ENCODE measurements at places on chromosomes 1 and 21. TPM values are rescaled to one million over a fixed set of nuclear protein-coding genes. Genes with fewer than 3 reads are reported as not detected.

Gene CYP4Z1
- not detected for total RNA-seq

GRCh38 chr1:8207202-8207601 is 110.7 kb upstream of the SLC45A1 start:
- no peak for DNase-seq

DNA sequence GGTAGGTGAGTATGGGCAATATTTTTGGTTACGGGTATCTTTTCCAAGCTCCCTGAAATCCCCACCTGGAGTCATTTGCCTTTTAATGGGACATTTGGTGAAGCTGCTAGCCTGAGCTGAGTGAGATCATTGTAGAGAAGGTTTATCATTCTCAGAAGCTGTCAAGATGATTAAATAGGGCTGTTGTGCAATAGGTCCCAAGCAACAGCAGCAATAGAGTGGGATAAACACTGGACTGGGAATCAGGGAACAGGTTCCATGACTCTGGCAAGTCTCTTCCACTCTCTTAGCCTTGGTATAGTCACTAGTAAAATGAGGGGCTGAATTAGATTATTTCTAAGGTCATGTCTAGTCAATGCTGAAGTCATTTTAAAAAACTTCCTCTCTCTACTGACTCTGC is 30.3 kb upstream of the FAM78B start:
- peak; percentile 35 for DNase-seq

GRCh38 chr1:114224196-114224907 is 70.7 kb upstream of the SYT6 start:
- DNase-seq: no peak

- no peak for DNase-seq
Observed at GRCh38 chr1:161771161-161771560, 5.0 kb downstream of the ATF6 start.

DNA sequence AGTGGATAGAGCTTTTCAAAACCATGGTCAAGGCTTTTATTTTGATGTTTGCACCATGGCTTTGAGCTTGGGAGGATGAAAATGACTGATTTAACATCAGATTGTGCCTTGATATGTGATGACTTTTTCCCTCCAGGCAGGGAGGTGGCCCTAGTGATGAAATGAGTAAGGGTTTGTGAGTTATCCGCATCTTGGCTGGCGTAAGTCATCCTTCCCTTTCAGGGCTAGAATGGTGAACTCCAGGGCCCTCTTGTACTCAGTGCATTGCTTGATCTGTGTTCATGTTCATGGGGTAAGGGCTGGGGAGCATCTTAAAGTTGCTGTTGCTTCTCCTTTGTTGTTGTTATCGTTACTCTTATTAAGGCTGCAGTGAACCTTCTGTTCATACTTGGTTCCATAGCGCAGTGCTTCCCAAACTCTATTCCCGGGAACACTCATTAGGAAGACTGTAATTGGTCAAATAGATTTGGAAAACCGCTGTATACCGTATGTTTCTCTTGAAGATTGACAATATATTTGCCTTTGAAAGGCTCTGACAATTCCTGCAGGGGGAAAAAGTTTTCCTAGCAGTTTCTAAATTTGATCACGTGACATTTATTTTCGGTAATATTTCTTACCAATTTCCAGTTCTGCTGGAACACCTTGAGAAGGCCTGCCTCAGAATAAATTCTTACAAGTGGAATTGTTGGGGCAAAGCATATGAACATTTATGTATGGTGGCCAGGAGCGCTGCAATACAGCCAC is 23.1 kb downstream of the GPR137B start:
- DNase-seq: no peak

Gene ESRRG
- 0.76 TPM for total RNA-seq

Gene GGPS1
- 45.6 TPM for total RNA-seq

Gene RAB4A
- 78.7 TPM for total RNA-seq

GRCh38 chr1:58996341-58997059 is 212.7 kb upstream of the JUN start:
- DNase-seq: no peak

- DNase-seq: no peak
Observed at GRCh38 chr1:114033216-114033706, 54.0 kb downstream of the OLFML3 start.

Gene CCDC30
- 5.1 TPM for total RNA-seq

- DNase-seq: no peak
Observed at GRCh38 chr1:53260631-53261247, 22.4 kb upstream of the MAGOH start.

DNA sequence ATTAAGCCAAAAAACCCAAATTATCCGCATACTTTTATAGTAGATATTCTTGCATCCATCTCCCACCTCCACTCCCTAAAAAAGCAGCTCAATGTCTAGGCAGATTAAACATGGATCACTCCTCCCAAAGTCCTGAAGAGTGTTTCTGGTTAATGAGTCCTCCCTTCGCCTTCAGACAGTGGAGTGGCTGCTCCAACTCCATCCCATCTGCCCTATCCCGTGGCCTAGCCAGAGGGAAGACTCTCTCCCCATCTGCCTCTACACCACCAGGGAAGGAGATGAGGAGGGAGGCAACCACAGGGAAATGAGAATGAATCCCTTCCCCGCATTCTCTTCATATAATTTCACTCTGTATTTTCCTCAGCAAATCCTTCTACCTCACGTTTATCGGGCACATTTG is 103.8 kb downstream of the SLC45A1 start:
- no peak for DNase-seq

DNA sequence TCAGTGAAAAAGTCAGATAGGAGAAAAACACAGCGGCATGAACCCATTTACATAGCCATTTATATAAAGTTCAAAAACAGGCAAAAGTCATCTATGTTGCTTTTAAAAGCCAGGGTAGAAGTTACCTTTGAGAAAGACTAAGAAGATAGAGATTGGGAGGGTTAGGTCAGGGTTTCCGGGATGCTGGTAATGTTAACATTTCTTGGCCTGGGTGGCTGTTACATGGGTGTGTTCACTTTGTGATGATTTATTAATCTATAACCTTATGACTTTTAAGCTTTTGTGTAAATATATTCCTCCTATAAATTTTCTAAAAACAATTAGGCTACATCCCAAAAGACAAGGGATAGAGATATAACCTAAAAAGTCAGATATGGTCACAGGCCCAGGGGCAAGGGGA is 15.0 kb upstream of the FAM20B start:
- DNase-seq: no peak

DNA sequence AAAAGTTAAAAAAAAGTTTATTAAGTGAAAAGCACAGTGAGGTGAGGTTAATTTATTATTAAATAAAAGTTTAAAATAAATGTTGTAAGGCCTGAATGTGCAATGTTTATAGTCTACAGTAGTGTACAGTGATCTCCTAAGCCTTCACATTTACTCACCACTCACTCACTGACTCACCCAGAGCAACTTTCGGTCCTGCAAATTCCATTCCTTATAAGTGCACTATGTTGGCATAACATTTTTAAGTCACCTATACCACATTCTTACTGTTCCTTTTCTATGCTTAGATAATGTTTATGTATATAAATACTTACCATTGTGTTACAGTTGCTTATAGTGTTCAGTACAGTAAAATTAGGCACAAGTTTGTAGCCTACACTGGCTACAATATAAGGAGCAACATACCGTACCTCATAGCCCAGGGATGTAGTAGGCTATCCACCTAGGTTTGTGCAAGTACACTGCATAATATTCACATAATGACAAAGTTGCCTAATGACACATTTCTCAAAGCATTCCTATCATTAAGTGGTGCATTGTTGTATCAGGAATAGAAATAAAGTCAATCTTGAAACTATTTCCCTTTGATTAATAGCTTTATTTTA is 426.5 kb upstream of the BRINP3 start:
- no peak for DNase-seq

DNA sequence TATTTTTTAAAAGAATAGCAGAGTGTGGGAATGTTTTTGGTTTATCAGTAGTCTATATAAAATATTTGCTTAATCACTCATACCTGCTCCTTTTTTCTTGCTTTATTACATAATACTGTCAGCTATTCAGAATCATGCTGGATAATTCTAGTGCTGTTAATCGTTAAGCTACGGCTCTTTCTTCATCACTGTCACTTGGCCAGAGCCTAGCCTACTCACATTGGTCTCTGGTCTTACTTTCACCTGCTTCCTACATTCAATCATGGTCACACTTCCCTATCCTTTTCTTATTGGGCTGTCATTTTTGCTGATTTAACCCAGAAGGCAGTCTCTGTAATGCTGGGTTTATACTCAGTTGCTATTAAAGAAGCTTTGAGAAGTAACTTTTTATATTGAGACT is 2.5 kb downstream of the KLHL20 start:
- peak; percentile 37 for DNase-seq

All from Calu3 (cell line).